ENCODE measurements at places on chromosomes 3 and 15.

DNA sequence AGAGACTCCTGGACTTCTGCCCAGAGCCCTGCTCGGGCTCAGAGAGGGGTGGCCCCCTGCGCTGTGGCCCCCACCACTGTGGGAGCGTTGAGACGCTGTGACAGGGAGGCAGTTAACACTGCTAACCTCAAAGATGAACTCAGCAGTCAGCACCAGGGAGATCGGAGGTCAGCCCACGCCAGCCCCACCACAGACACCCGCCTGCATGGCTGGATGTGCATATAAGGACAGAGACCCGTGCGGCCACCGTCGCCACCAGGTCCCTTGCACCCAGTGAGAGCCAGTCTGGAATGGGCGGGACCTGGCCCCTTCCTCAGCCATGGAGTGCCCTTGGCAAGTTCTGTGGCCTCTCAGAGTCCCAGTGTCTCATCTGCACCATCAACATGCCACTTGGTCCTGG, 48.5 kb upstream of the FURIN start:
- no peak for DNase-seq

GRCh38 chr3:24764236-24764915, 269.7 kb upstream of the THRB start:
- DNase-seq: no peak

- no peak for DNase-seq
These were observed 29.0 kb downstream of the CCDC33 start for GRCh38 chr15:74265046-74265639.

- DNase-seq: no peak
These were observed 13.7 kb downstream of the CLPX start for GRCh38 chr15:65171428-65171827.

- DNase-seq: no peak
These were observed 283.9 kb downstream of the UBE2E2 start for GRCh38 chr3:23487015-23487414.

GRCh38 chr15:57098896-57099295, 180.5 kb downstream of the TCF12 start:
- no peak for DNase-seq

All from 8988T (cell line).